ENCODE measurements at places on chromosomes 5 and 9.

GRCh38 chr9:4119778-4120554 lies 179.9 kb downstream of the GLIS3 start:
- DNase-seq, result no peak

DNA sequence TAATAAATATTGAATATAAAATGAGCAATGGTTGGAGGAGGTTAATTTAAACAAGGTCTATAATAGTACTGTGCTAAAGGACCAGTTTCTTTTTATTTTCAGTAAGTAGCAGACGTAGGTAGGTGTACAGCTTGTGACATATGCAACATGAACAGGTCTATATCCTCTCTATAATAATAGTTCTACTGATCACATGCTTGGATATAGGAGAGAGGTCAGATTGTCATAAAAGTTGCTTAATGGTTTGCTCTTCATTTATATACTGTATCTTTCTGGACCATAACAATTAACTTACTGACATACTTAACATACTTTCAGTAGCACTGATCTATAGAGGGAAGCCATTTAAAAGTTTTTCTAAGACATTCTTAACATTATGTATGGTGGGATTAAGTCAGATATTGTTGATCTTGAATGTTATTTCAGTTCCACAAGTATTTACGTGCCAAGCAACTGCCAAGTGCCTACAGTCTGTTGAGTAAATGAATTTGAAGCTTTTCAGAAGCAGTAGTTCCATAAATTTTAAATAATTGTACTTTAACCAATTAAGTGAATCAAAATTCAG lies 68.0 kb downstream of the DENND4C start:
- DNase-seq, result peak; percentile 6

DNA sequence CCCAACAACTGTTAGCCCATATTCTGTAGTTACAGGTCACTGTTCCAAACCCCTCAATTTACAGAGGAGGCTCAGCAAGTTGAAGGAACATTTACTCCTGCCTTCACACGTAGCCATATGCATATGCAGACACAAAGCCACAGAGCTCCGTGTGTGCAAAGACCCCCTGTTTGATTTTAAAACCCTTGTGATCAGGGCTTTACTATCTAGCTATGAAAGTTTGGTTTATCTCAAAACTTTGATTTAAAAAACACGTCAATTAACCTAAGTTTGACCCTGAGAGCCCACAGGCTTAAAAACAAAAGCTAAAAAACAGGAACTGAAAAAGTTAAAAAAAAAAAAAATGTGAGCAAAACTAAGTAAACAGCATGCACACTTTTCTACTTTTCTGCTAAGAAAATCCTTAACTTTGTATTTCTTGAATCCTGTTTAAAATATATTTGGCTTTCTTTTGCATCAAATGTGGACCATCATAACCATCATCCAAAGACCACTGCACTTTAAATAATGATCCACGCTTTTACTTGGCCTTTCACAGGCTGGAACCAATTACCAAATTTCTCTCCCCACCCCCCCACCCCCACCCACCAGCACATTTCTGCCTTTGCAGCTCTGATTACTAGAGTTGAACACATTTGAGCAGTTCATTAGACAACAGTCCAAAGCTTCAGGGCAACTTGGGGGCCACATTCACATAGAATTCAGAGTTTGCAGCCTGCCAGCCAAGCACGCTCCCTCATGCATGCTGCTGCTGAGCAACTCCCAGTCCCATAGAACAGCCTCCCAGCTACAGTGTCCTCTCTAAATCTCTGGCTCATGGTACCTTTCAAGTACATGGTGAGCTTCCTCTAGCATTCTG lies 128.8 kb upstream of the MAP3K1 start:
- no peak for DNase-seq

- DNase-seq, result no peak
These were observed 360.6 kb downstream of the ARRDC3 start for GRCh38 chr5:91022518-91022917.

DNA sequence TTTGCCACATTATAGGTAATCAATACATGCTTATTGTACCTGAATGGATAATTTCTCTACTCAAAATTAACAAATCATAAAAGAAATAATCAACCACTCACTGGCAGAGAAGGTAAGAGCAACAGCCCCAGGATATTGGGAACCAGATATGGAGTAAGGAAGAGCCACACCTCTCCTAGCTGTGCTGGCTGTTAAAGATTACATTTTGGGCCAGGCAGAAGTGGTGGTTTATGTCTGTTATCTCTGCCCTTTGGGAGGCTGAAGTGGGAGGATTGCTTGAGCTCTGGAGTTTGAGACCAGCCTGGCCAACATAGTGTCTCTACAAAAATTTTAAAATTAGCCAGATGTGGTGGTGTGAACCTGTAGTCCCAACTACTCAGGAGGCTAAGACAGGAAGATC lies 56.4 kb downstream of the BHMT start:
- no peak for DNase-seq

GRCh38 chr5:110752953-110753352 lies 14.1 kb downstream of the SLC25A46 start:
- no peak for DNase-seq

DNA sequence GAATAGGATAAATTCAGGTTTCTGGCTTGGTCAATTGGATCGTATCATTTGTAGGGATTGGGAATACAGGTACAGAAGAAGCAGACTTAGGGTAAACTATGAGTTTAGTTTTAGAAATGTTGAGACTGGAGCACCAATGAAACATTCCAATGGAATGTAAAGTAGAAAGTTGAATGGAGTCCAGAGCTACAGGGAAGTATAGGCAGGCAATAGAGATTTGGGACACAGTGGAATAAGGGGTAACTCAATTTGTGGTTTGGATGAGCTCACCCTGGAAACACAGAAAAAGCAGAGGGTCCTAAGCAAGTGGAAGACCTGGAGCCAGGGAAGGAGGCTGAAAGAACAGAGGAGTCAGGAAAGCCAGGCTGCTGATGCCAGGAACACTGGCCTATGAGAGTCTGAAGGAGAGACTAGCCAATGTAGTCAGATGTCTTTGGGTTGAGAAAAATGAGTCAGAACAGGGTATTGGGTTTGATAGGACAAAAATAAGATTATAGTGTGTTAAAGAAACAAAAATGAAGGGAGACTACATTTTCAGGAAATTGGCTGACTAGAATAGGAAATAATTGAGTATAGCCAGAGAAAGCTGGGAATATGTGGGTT lies 72.8 kb downstream of the STARD4 start:
- peak; percentile 68 for DNase-seq

GRCh38 chr5:160469156-160470144 lies 47.8 kb downstream of the PTTG1 start:
- peak; percentile 45 for DNase-seq

DNA sequence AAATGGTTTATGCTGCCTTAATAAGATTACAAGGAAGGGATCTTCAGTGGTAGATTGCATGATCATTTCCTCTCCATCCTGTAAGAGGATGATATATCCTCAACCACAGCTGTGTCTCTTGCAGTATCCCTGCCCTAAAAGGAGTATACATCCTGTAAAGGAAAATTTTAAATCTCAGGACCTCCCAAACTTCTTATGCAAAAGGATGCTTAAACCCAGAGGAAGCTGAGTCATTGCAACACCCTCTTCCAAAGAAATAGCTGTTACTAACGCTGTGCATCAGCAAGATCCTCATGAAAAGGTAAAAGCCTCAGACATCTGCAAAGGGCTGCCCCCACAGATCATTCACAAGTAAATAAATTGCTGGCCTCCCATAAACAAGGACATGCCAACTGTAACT lies 599.0 kb downstream of the PRELID2 start:
- peak; percentile 37 for DNase-seq

GRCh38 chr9:6842584-6842947 lies 84.8 kb downstream of the KDM4C start:
- DNase-seq, result peak; percentile 49

DNA sequence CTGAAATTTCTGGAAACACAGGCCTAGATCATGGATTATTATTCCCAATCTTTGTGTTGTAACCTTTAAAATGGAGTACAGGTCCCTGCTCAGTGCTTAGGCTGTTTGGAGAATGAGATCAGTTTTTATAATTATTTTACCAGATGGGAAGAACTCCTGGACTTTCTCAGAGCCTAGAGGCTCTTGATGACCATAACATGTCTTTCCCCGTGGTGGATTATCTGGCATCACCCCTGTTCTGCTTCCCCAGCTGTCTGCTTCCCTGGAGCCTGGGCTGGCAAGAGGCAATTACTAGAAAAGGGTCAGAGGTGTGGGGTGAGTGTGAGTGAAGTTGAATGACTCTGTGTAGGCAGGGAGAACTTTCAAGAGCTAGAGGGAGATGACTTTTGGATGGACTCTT lies 143.0 kb downstream of the CARTPT start:
- DNase-seq, result no peak

GRCh38 chr9:37840560-37841194 lies 40.1 kb downstream of the DCAF10 start:
- DNase-seq, result peak; percentile 84

- DNase-seq, result no peak
These were observed 90.0 kb downstream of the PDE8B start for GRCh38 chr5:77300451-77300850.

All from EL (cell line).